Occipital lobe (tissue), 3 donors: ENCODE measurements at places on chromosomes 2 and 18.

GRCh38 chr2:28408764-28409599 is 16.3 kb downstream of the FOSL2 start:
- no peak for DNase-seq

DNA sequence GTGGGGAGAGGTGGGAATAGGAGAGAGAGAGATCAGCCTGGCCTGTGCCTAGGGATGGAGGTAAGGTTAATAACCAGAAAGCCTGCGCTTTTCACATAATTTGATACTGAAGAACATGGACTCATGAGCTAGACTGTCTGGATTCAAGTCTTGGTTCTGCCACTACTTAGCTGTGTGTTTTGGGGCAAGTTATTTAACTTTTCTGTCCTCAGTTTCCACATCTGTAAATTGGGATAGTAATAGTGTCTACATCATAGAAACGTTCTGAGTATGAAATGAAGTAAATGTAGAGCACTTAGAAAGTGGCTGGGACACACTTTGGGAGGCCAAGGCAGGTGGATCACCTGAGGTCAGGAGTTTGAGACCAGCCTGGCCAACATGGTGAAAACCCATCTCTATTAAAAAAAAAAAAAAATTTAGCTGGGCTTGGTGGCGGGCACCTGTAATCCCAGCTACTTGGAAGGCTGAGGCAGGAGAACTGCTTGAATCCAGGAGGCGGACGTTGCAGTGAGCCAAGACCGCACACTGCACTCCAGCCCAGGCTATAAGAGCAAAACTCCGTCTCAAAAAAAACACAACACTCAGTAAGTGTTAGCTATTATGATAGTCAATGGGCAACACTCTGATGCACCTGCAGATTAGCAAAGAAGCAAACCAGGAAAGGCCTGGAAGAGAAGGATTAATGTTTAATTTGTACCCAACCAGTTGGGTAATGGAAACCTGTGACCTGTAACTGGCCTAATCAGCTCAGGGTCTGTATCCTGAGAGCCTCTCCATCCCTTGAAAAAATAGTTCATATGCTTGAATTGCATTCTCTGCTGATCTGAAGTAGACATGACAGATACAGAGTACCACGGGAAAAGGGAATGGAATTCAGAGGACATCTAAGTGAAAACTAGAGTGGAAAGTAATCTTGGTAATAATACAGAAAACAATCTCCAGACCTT is 6.8 kb downstream of the GALM start:
- no peak for DNase-seq

DNA sequence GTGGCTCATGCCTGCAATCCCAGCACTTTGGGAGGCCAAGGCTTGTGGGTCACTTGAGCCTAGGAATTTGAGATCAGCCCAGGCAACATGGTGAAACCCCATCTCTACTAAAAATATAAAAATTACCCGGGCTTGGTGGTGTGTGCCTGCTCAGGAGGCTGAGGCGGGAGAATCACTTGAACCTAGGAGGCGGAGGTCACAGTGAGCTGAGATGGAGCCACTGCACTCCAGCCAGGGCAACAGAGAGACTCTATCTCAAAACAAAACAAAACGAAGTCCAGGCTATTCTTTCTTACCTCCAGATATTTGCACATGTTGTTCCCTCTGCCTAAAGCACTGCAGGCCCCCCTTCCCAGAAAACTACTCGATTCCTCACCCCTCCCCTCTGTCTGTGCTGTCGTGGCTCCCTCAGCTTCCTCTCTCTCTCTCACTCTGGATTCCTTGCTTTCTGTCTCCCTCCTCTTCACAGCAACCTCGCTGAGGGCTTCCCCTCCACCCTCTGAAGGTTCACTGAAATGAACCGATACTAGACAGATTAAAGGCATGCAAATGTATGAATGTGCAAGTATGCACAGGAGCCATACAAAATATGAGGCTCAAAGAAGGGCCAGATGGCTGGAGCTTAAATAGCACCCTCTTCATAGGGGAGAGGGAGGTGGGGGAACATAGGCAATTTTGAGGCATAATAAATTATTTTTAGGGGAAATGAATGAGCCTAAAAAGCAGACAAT is 18.5 kb downstream of the TMEM177 start:
- no peak for DNase-seq

DNA sequence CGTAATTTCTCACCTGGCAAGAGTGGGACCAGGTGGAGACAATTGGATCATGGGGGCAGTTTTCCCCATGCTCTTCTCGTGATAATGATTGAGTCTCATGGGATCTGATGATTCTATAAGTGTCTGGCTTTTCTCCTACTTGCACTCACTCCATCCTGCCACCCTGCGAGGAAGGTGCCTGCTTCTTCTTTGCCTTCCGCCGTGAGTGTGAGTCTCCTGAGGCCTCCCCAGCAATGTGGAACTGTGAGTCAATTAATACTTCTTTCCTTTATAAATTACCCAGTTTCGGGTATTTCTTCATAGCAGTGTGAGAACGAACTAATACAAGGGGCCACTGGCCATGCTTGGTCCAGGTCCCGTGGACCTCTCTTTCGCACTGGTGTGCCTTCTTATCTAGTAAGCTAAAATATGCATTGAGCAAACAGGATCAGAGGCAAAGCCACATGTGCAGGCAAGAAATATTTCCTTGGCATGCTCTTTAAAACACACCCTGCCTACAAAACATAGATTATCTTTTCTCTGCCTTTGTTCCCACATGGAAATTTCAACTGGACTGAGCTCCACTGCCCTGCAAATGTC is 821.1 kb downstream of the TRIB2 start:
- DNase-seq = no peak

- no peak for DNase-seq
Observed at GRCh38 chr2:50707196-50707595, 324.7 kb downstream of the NRXN1 start.

DNA sequence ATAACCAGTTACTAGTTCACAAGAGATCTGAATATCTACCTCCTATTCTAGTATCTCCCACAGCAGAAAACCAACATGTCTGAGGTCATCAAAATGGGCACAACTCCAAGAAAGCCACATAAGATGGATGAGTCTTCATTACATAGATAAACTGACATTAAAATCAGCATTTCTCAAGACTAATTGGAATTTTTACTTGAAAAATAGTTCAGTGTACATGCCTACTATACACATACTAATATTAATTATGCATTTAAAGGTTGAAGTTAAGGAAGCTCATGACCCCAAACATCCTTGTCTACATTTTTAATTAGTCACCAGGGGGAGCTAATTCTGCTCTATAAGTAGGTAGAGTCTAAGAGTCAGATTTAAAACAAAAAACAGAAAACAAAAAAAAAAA is 41.9 kb downstream of the ZNF521 start:
- DNase-seq = no peak

- DNase-seq = no peak
Observed at GRCh38 chr2:160157861-160158829, 41.9 kb downstream of the ITGB6 start.

GRCh38 chr18:2135309-2135708 is 436.0 kb downstream of the METTL4 start:
- DNase-seq = no peak

- DNase-seq = no peak
Observed at GRCh38 chr2:141200191-141200590, 930.6 kb downstream of the LRP1B start.

DNA sequence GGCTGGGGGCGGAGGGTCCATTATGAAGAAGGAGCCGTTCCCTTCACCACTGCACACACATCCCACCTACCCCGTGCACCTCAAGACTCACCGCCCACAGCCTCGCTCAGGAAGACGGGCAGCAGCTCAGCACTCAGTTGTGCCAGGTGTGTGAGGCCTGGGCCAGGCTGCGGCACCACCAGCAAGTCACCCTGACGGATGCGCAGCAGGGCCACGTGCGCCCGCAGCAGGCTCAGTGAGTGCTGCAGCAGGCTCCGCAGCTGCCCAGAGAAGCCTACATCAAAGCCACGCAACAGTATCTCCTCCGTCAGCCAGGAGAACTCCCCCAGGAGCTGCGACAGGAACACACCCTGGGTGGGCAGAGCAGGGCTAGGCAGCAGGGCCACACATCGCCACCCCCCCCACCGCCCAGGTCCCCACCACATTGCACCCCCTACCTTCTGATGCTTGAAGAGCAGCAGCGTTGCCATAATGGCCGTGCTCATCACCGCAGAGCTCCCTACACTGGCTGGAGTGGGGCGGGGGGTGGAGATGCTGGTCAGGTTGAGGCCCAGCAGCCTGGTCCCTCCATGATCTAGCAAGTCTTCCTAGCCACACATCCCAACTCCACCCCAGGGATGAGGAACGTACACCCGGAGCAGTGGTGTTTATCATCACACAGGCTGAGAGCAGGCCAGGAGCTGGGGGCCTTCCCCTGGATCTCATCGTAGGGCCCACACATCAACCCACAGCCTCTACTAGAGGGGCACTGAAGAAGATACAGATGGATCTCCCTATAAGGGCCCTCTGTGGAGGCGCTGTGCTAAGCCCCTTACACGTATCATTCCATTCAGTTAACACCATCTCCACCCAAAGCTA is 10.2 kb downstream of the GPAT2 start:
- DNase-seq = no peak

DNA sequence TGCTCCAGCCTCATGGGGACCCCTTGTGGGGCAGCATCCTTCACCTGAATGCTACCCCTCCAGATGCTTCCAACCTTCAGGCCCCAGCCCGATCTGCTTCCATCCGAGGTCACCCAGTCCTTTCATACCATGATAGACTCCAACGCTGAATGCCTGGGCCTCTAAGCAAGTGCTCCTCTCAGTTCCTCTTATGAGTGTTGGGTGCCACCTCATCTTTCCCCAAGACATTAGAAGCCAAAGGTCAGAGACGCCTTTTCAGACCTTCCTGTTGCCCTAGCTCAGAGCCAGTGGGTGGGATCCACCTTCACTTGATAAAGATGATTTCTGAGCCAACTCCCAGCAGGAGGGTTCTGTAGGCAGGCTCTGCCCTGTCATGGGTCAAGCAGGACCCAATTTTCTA is 174.5 kb upstream of the MGAT5 start:
- DNase-seq = no peak

DNA sequence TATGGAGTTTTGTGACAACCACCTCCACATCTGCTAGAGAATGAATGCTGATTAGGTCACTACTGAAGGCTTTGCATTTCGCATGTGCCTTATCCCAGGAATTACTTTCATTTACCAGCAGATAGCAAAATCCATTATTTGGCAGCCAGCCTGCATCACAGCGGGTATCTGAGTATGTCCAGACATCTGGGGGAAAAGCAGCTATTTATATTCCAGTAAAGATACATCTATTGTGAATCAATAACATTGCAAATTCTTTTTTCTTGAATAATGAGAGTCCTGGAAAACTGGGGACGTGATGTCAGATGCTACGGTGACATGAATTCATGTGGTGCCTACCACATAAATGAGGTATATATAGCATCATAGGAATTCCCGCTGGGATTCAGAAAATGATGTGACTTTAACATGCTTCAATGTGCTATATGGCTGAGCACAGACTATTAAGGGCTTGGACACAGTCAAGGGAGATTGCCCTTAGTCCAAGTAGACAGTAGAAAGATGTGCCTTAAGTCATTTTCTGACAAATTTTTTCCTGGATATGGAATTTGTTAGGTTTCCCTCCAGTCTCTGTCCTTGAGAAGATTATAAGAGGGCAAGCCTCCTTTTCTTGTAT is 84.2 kb upstream of the CD302 start:
- no peak for DNase-seq

GRCh38 chr2:55843096-55843993 is 80.2 kb downstream of the EFEMP1 start:
- DNase-seq = no peak

GRCh38 chr2:65092791-65093190 is 36.6 kb downstream of the CEP68 start:
- DNase-seq = no peak

- no peak for DNase-seq
Observed at GRCh38 chr2:186460465-186460864, 25.6 kb upstream of the ZC3H15 start.

GRCh38 chr2:68740400-68740914 is 5.8 kb downstream of the ARHGAP25 start:
- DNase-seq = no peak

DNA sequence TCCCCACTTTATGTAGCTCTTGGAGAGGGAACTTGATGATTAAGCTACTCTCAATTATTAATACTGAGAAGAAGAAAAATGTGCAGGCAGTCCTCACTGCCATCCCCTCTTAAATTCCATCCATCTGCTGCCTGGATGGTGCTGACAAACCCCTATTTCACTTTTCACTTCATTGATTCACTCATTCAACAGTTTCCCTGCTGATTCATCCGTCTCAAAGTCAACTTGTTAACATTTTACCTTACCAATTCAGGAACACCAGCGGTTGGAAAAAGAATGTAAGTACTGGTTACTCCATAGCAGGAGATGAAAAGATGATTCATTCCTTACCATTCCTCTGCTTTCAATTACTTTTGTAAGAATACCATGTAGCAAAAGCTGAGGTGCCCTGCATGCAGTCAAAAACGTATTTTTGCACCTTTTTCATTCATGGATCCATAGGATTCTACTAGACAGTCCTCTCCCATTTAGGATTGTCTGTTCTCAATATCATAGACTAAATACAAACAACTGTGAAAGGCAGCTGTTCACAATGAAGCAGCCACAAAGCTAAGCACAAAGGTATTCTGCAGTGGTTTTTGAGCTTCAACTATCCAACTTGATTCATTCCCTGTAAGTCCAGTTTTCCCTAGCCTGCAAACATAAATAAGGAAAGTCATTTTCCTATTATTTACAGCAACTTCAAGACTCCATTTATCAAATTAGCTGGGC is 262.0 kb downstream of the MREG start:
- DNase-seq = no peak

- DNase-seq = no peak
Observed at GRCh38 chr2:73292906-73293533, 328 bp downstream of the EGR4 start.
